ENCODE measurements at places on chromosomes 5 and 9. TPM values are rescaled to one million over a fixed set of nuclear protein-coding genes. Genes with fewer than 3 reads are reported as not detected.

The MCTP1 gene
- 1.1 TPM for total RNA-seq

GRCh38 chr5:163938595-163938994 is 433.2 kb downstream of the MAT2B start:
- no peak for DNase-seq

The CCDC180 gene
- total RNA-seq: 1.1 TPM

DNA sequence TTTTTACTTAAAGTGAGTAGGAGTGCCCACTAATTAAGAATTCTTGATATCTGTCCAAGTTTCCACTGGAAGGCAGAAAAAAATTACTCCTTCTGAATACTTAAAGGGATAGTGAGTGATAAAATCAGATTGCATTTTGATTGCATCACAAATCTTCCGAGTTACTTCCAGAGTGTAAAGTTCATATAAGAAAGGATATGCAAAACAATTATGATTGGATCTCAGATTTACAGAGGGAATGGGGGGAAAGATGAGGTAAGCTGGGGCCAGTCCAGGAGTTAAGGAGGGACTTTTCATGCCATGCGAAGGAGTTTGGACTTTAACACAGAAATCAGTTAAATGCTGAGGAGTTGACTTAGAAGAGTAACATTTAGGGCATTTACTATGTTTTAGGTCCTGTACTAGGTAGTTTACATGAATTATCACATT is 9.3 kb upstream of the RNF145 start:
- DNase-seq: no peak

The GNA14 gene
- 0.11 TPM for total RNA-seq

- no peak for DNase-seq
Measured at GRCh38 chr5:1667648-1668140, 131.9 kb downstream of the MRPL36 start.

DNA sequence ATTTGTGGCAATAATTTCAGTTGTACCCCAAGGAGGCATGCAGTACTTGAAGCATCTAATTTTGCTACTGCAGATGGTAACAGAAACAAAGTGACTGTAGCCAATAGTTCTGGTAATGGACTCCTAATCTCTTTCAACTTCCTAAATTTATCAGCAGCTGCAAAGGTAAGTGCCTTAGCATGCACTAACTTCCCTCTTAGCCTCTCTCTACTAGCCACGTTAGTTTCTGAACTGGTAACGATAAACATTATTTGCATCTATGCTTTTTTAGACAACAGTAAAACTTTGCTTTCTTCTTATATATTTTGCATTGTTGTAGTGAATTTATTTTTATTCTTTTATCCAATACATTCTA is 6.2 kb upstream of the CKS2 start:
- DNase-seq: no peak

Data from activated T-cell treated with anti-CD3 and anti-CD28 coated beads, Interleukin-2, amount 50 U/mL, for 4 hours (primary cell).